CD14-positive monocyte (primary cell): ENCODE measurements at places on chromosomes 1 and 21.

DNA sequence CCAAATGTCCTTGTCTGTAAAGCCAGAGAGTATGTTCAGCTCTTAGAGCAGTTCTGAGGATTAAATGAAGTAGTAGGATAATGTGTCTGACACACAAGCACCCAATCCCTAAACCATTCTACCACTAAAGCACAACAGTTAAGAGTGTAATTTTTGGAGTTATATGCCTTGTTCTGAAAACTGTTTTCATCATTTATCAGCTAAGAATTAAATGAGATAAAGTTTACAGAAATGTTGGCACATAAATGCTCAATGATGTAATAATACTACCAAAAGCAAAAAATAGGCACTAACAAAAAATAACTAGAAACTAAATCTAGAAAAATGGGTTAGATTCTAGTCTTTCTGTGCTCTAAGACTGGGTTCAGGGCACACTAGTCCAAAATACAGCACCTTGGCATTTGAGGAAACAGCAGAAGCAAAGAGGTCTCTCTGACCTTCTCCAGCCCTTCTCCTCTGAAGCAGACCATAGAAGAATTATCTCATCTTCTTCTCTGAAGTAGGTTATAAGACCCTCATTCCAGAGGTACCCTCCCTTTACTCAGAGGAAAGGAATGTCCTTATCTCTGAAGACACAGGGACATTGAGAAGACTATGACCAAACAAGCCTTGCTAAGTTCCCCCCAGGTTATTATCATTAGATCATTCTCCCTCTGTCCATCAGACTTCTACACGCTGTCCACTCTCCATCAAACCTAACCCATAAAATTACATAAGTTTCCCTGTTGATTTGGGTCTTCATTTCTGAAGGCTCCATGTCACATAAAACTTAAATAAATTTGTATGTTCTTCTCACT is 20.6 kb downstream of the ABL2 start:
- no peak for DNase-seq
- H3K36me3 ChIP-seq, result no peaks in the 10 kb centered on the region
- H3K27ac ChIP-seq, result no peak overlapping the region
- no peak overlapping the region for H3K4me3 ChIP-seq

GRCh38 chr1:2375246-2375922 is 16.0 kb downstream of the MORN1 start:
- peaks cover 4% of the 10 kb centered on the region for H3K4me1 ChIP-seq
- H3K36me3 ChIP-seq, result no peaks in the 10 kb centered on the region
- no peak overlapping the region for H3K27ac ChIP-seq

DNA sequence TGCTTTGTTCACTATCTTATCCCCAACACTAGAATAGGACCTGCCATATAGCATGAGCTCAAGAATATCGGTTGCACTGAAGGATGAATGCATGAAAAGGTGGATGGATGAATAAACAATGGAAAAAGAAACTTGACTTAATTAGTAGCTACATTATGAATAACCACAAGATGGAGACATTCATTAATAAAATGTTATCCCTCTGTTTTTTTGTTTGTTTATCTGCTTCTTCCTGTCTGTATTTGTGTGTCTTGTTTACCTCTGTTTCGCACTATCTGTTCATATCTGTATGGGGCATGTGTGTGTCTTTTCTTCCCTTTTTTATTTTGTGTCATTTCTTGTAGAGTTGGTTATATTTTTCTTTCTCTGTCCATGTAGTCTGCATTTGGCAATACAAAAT is 1.1 kb upstream of the OR14I1 start:
- no peak for DNase-seq
- H3K36me3 ChIP-seq, result no peaks in the 10 kb centered on the region
- no peaks in the 10 kb centered on the region for H3K27me3 ChIP-seq
- no peak overlapping the region for H3K4me3 ChIP-seq
- peaks cover 22% of the 10 kb centered on the region for H3K4me1 ChIP-seq

DNA sequence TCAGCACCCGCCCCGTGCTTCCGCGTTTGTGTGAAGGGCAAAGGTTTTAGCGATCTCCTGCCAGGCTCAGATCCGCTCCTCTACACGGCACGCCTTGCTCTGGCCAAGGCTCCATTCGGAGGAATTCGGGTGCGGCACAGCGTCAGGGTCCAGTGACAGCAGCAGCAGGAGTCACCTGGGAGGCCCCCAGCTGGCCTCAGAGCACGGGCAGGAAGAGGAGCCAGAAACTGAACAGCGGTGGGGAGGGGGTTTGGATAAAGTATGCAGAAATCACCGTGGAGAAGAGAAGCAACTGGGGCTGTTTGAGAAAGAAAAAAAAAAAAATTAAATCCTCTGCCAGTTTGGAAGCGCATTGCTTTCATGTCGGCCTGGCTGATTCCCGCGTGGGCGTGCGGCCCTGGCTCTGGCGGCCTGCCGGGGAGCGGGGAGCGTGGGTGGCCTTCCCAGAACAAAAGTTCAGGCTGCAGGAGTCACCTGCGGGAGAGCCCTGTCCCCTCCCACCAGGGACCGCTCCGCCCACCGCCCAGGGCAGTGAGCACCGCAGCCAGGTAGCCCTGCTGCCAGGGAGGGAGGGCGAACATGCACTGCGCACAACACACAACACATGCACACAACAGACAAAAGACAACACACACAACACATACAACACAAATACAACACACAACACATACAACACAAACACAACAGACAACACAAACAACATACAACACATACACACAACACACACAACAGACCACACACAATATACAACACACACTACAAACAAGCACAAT is 107.6 kb downstream of the ETS2 start:
- no peak overlapping the region for H3K4me3 ChIP-seq
- H3K4me1 ChIP-seq, result peaks cover 4% of the 10 kb centered on the region
- DNase-seq, result no peak
- H3K27me3 ChIP-seq, result no peaks in the 10 kb centered on the region
- no peaks in the 10 kb centered on the region for H3K36me3 ChIP-seq

- H3K27me3 ChIP-seq, result no peaks in the 10 kb centered on the region
- peaks cover 32% of the 10 kb centered on the region for H3K36me3 ChIP-seq
- H3K4me3 ChIP-seq, result peak within 1 kb of the TSS; percentile 92
Observed at GRCh38 chr1:153357853-153358690, at the start of gene S100A9. Gene S100A9 (plus strand): TSS chr1:153357854. CDS start chr1:153358284, 430 bp downstream.
